ENCODE measurements at places on chromosomes 7 and 10.

DNA sequence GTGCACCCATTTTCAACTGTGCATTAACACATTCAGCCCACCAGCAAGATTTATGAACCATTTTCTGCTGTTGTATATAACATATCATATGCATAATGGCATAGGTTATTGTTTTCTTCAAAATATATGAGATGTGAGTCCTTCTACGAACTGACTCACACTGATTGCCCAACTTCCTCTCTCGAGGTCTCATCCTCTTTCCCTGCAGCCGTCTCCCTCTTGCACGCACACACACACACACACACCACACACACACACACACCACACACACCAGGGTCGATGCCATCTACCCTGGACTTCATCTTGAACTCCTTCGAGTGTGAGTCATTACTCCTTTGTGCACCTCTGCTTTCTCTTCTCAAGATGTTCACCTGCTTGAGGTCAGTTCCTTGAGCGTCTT lies 36.7 kb downstream of the EGFR start:
- no peak for DNase-seq

DNA sequence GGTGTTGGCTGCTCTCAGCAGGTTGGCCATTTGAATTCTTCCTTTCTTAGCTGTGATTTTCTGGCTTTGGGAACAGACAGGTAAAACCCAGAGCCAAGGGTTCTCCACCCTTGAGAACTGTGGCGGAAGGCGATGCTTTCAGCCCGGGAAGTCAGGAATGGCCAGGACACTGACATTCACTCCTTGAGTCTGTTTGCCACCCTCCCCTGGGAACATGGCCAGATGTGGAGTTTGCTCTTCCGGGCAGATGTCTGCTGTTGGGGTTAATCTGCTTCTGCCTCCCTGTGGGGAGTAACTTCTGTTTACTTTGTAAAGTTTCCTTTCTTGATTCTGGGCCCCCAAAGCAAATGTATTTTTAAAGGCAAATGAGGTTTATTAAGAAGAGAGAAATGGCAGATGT lies 17.7 kb downstream of the GATA3 start:
- DNase-seq, result no peak

DNA sequence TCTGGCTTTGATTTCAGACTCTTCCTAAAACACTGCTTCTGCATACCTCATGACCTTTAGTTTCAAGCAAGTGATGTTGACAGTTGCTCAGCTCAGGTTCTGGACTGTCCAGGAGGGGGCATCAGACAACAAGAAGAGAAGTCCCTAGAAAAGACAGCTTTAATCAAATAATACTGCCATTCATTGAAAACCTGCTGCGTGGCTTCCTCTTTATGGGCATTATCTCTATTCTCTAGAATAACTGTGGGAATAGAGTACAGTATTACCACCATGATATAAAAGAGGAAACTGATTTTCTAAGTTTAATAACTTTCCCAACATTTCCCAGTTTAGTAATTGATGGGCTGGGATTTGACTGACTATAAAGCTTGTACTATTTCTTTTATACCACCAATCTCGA lies 170.4 kb downstream of the SNX13 start:
- no peak for DNase-seq

DNA sequence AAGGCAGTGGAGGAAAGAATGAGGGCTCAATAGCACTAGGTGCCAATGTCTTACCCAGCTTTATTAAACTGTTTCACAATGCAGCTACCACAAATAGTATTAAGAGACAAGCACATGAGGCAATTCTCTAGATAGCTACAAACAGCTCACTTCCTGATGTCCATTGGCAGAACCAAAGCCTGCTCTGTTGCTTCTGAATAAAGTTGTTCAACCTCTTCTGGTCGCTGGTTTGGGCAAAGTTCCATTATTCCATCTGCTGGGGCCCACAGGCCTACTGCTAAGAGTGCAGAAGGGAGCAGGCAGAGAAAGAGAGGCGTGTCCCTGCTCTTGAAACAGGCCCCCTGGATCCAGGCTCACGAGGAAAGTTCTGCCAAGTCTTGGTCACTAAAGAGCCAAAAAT lies 173.9 kb downstream of the ZNF438 start:
- no peak for DNase-seq

DNA sequence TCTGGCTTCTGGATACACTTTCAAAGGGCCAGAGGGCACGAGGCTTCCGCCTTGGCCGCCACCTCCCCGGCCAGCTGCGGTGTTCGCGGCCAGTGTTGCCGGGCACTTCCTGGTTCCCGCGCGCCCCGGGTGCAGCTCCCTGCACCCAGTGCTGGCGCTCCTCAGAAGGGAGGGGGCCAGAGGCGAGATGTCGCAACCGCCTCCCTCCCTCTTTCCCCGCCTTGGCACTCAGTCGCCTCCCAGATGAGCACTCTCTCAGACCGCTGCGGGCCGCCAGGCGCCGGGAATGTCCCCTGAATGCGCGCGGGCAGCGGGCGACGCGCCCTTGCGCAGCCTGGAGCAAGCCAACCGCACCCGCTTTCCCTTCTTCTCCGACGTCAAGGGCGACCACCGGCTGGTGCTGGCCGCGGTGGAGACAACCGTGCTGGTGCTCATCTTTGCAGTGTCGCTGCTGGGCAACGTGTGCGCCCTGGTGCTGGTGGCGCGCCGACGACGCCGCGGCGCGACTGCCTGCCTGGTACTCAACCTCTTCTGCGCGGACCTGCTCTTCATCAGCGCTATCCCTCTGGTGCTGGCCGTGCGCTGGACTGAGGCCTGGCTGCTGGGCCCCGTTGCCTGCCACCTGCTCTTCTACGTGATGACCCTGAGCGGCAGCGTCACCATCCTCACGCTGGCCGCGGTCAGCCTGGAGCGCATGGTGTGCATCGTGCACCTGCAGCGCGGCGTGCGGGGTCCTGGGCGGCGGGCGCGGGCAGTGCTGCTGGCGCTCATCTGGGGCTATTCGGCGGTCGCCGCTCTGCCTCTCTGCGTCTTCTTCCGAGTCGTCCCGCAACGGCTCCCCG lies at the start of gene FFAR4:
Gene FFAR4, plus strand, starts transcription at position 231 of the 842 bp plus-strand sequence. Its CDS starts 56 bp downstream, at position 287.
- no peak for DNase-seq

GRCh38 chr7:30270921-30271320 lies 13.5 kb upstream of the ZNRF2 start:
- no peak for DNase-seq

GRCh38 chr7:14973712-14974428 lies 71.3 kb upstream of the DGKB start:
- DNase-seq, result no peak

- DNase-seq, result no peak
Measured at GRCh38 chr10:113547426-113547825, 5.4 kb upstream of the HABP2 start.

- no peak for DNase-seq
Measured at GRCh38 chr7:30352169-30352568, 67.8 kb downstream of the ZNRF2 start.

DNA sequence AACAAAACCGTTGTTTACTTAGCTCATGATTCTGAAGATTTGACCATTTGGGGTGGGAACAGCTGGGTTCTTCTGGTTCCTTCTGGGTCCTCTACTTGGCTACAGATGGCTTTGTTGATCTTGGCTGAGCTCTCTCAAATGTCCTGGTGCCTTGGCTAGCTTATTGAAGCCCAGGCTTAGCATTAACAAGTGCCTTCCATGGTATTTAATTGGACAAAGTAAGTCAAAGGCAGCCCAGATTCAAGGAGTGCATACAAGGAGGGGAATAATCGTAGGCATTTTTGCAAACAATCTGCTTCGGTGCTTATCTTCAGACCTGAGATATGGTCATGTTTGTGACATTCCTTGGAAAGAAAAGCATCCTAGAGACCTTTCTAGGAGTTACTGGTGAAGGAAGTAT lies 81.4 kb downstream of the ADCYAP1R1 start:
- DNase-seq, result no peak

DNA sequence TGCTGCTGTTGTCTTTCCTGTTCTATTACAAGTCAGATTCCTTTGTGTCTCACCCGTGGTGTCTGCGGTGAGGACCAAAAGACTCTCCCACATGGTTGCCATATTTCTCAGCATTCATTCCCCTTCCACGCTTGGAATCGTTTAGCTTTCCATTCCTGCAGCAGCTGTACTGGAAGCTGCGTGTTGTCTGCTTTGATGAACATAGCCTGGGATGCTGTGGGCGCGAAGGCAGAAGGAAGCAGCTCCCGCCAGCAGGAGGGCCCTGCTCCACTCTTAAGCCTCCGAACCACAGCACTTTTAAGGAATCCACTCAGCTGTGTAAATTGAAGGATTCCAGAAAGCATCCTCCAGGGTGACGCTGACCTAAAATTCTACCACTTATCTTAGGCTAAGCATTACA lies 303.6 kb upstream of the PITRM1 start:
- DNase-seq, result no peak

DNA sequence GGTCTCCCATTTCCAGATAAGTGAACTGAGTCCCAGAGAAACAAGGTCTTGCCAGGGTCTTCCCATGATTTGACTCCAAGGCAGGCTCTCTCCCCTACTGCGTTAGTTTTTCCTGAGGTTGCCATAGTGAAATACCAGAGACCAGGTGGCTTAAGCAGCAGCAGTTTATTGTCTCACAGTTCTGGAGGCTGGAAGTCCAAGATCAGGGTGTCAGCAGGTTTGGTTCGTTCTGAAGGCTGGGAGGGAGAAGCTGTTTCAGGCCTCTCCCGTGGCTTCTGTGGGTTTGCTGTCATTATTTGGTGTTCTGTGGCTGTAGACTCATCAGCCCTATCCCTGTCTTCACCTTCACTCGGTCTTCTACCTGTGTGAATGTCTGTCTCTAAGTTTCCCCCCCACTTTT lies 129.9 kb downstream of the GRK5 start:
- DNase-seq, result no peak

DNA sequence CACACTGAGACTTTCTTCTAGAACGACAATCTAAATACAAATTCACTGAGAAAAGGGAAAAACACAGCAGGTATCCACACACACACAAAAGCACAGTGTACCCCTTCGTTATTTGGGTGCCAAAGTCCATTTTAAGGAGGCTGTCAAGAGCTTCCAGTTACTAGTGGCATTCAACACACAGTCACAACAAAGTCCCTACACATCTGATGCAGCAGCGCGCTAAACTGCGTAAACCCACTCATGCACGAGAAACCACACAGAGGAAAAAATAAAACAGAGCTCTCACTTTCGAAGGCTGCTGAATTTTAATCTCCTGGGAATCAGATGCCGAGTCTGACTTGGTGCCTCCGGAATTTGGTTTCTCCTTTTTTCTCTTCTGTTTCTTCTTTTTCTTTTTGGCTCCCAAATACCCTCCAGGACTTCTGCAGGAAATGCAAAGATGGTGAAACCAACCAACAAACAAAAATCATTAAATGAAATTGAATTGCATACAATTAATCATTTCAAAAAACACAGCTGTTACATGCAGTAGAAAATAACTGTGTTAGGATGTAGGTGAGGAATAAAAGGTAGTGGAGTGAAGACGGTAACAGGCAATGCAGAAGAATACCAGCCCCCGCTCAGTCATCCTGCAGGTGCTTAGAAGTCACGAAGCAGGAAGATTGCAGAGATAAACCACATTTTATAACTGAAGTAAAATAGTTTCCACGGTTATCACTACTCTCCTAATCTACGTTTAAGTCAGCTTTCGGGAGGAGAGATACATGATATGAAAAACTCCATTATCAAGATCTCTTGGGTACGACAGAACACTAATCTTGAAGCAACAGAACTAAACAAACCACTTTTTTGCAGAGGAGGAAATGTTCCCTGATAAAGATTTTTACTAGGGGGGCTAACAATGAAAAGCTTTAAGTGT lies 27.1 kb downstream of the NMT2 start:
- no peak for DNase-seq

DNA sequence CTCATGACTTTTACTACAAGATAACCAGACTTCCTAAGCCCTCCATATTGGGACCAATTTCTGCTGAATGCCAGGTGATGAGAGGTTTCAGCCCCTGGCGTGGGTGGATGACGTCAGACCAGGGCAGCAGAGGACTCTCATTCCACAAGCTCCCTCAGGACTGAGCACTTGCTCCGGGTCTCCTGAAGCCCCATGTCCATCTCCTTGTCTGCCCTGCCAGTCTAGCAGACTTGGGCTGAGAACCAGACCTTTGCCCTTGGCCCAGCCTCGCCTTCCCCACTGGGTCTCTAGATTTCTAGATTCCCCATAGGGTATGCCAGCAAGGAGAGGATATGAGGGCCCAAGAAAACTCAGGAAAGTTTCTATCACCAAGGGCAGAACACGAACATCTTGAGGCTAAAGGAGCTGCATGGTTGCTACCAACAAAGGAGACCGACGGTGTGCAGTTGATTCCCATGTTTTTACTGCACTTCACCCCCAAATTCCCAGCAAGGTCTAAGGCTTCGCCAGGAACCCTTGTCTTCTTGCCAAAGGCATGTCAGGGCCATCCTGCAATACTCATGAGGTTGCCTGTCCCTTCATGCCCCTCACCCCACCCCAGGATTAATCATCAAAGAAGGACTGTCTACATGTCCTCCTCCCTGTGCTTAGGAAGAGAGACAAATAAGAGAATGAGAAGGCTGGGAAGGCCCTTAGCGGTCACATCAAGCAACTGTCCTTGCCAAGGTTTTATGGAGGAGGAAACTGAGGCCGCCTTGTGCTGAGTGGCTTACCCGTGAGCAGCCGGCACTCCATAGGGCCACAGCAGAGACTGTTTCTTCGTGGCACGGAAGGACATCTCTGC lies 96.5 kb upstream of the MACROH2A2 start:
- no peak for DNase-seq

DNA sequence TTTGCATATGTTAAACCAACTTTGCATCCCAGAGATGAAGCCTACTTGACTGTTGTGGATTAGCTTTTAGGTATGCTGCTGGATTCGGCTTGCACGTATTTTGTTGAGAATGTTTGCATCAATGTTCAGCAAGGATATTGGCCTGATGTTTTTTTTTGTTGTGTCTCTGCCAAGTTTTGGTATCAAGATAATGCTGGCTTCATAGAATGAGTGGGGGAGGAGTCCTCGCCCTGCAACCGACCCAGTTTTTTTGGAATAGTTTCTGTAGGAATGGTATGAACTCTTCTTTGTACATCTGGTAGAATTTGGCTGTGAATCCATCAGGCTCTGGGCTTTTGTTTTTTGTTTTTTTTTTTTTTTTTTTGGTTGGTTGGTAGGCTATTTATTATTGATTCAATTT lies 147.9 kb downstream of the AHR start:
- DNase-seq, result no peak

- DNase-seq, result no peak
Measured at GRCh38 chr7:28465697-28466096, 53.4 kb downstream of the CREB5 start.

DNA sequence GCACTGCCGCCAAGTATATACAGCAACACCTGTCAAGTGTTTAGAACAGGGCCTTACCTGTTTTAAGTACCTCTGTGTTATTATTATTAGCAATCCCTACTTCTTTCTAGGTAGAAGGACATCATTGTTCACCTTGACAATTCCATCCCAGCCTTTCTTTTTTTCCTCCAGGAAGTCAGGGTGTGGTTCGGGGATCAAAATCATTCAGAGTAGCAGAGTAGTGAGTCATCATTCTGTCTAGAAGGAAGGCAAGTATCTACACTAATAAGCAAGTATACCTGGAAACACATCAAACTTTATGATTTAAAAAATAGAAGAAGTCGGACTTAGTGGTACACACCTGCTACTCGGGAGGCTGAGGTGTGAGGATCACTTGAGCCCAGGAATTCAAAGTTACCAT lies 25.5 kb upstream of the CAPZA2 start:
- DNase-seq, result no peak

All from activated CD8-positive, alpha-beta memory T cell treated with anti-CD3 and anti-CD28 coated beads, Interleukin-2, amount 50 U/mL, for 48 hours (primary cell).